ENCODE measurements at places on chromosomes 12 and 14.

DNA sequence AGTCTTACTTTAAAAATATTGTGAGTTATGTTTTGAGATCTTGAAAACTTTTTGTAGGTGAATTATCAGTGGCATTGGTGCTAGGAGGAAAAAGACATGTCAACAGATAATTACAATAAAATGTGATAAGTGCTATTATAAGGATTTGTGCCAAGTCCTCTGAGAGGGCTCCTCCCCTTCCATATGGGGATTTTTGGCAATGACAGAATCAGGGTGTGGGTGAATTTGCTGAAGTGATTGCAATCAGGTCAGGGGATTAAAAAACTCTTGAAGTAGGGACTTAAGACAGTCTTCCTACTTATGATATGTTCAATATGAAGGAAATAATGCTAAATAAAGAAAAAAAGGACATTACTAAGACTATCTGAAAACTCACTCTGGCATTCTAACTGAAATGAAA is 122.5 kb downstream of the SLC15A5 start:
- DNase-seq = no peak

GRCh38 chr14:89252887-89253532 is 164.0 kb downstream of the FOXN3 start:
- no peak for DNase-seq

- DNase-seq = no peak
These were observed 10.1 kb upstream of the DLGAP5 start for GRCh38 chr14:55201219-55202101.

DNA sequence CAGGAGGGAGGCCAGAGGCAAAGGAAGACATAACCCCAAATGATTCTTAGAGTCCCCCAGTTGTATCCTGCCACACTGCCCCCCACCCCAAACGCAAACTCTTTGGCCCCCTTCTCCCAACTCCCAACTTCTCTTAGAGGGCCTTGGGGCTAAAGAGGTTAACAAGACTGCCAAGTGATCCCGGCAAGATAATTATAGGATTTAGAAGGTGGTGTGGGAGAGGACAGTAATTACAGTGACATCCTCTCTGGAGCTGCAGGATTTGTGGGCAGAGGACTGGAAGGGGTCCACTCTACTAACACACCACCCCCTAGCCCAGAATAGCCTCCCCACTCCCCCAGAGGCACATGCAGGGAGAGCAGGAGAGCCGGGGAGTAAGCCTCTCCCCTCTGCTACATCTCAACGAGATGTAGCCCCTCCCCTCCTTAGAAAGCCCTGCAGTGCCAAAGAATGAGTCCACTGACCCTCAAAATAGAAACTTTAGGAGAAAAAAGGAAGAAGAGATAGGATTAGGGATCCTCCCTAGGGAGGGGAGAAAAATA is 5.3 kb upstream of the GDF11 start:
- DNase-seq = no peak

DNA sequence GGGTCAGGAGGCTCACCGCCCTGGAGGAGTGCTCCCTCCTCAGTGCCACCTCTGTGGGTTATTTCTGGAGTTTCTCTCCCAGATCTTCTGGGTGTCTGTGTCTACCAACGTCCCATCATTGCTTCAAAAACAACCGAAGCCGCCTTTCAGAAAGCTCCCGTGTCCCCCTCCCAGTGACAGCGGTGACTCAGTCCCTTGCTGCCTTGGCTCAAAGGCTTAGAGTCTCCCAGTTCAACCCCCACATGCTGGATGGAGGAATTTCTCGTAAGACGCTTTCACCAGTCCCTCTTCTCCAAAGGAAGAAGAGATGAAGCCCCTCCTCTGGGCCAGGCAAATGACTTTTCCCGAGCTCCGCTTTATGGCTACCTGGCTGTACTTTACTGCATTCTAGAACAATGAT is 146.6 kb downstream of the RBM19 start:
- no peak for DNase-seq

Measured in GM10248 (cell line).